ENCODE measurements at places on chromosomes 3 and 15.

GRCh38 chr3:144868506-144868905 lies 896.9 kb downstream of the DIPK2A start:
- DNase-seq = no peak

DNA sequence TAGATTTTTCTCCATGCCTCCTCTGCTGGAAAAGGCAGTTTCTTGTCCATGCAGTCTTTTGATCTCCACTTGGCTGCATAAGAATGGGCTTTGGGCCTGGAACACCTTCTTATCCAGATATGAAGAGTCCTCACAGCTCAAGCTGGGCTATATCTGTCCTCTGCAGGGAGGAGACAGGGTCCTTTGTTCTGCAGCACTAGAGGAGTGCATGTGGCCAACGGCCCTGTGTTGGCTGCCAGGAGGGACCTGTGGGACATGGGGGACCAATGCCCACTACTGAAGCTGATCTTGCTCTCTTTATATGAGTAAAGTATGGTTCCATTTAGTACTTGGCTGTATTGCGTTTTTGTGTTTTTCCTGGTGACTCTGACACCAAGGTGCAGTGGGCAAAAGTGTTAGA lies 157.3 kb upstream of the ABI3BP start:
- no peak for DNase-seq

DNA sequence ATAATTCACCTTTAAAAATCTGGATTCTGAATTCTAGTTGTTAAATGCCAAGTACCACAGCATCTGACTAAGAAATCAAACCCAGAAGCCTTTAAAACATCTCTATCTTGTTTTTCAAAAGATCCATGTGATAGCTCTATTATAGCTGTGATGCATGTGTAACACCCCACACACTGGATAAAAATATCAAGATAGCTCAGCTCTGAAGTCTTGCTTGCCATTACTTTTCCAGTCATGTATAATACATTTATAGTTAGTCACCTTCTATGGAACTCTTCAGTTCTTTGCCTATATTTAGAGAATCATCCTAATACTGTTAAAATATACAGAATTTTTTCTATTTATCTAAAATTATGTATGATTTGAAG lies 11.6 kb downstream of the ARPP19 start:
- DNase-seq = no peak

GRCh38 chr3:27209617-27210264 lies 159.4 kb downstream of the NEK10 start:
- peak; percentile 26 for DNase-seq

DNA sequence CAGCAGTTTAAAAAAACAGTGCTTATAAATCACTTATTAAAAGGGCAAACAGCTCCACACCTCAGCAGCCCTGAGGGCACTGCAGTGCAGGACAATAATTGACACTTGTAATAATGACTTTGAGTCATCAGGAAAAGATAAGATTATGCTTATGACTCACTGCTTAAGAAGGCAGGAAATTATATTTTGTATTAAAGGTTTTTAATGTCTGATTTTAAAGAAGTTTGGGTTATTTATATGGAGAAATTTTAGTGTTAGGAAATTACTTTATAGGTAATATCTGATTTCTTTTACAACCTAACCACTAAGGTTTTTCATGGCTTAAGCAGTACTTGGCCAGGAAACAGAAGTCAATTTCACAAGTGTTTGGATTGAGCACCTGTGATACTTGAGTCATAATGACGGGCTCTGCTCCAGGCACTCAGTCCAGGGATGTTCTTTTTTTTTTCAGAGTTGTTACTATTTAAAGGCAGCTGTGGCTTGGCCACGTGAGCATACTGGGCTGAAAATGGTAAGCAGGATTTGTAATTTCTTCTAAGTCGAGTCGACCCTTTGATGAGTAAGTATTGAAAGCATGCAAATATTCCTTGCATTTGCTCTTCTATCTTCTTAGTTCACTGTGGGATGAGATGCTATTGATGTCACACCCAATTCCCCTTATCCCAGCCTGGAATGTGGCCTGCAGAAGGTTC lies 21.6 kb upstream of the SLC6A20 start:
- DNase-seq = peak; percentile 70

DNA sequence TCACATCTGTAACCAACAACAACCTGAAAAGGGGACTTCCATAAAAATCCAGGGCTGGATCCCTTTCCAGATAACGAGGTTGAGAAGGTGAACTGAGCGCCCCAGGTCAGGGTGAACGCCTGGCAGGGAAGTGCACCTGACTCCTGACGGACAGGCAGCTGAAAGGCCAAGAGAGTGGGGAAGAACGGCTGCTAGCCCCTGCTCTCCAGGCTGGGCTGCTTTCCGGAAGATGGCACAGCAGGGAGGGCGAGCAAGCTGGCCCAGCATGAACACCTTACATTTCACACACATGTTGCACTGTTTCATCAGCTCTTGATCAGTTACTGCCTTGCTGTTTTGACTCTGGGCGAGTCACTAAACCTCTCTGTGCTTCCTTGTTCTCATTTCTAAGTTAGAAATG lies 127.2 kb upstream of the IQSEC1 start:
- DNase-seq = no peak

GRCh38 chr15:73997986-73998385 lies 3.5 kb downstream of the PML start:
- DNase-seq = no peak

GRCh38 chr3:172125963-172126457 lies 86.6 kb downstream of the FNDC3B start:
- no peak for DNase-seq

- no peak for DNase-seq
These were observed 249.4 kb upstream of the RARB start for GRCh38 chr3:25178672-25179071.

DNA sequence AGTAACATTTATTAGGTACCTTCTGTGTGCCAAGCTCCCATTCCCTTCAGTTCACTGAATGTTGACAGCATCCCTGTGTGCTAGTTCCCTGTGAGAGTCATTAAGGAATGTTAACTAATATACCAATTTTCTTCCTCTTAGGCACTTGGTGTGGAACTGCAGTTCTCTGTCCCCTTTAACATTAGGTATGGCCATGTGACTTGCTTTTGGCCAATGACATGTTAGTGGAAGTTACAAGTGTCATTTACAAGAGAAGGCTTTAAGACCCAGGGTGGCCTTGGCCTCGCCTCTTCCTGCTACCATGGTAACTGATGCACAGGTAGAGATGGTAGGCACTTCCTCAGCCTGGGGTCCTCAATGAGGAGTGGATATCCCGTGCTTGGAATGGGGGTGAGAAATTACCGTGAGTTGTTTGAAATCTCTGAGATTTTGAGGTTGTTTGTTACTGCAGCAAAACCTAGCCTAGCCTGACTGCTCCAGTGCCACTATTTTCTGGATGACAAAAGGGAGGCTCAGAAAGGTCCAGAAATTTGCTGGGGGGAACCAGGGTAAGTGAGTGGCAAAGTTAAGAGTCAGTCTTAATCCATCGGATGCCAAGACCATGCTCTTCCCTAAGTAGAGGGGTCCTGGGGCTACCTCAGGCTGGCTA lies 21.2 kb upstream of the LINGO1 start:
- DNase-seq = no peak

DNA sequence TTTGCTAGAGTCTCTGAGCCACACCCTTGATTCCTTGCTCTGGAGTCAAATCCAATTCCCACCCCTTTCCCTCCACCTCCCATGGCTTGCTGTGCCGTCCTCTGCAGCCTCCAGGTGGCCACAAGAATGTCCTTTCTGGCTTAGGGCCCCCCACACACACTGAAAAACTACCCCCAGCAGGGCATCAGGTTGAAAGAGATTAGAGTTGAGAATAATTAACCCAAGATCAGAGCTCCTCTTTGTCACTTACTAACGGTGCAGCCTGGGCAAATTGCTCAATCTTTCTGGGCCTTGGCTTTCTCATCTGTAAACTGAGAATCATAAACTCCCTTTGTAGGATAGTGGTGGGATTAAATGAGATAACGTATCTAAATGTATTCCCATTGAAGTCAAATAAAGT lies 78.5 kb downstream of the MRPL46 start:
- DNase-seq = no peak

DNA sequence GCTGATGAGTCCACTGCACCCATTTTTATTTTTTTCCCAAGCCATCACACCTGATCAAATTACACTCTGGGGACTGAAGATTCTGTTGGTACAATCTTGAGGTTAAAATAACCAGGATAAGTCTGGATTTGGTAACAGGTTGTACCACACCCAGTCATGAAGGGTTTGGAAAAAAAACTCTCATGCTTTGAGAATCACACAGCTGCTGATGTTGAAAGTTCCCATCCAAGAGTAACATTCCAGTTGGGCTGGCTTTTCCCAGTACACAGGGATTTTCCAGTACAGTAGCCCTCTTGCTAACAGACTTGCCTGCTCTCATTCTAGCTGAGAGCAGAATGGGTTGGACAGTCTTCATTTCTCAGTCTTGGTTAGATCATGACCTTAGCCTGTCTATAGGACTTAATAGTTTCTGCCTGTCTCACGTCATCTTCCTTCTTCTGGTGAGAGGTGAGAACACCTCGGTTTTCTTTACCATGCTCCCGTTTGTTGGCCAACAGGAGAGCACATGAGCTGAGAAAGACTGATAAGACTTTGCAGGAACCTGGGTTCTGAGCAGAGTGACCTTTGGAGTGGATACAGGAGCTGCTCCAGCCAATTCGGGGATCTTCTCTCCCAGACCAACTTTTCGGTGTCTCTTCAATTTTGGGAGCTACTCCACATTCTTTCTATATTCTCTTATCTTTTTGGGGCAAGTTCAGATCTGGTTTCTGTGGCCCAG lies 300.1 kb upstream of the LYSMD4 start:
- no peak for DNase-seq

DNA sequence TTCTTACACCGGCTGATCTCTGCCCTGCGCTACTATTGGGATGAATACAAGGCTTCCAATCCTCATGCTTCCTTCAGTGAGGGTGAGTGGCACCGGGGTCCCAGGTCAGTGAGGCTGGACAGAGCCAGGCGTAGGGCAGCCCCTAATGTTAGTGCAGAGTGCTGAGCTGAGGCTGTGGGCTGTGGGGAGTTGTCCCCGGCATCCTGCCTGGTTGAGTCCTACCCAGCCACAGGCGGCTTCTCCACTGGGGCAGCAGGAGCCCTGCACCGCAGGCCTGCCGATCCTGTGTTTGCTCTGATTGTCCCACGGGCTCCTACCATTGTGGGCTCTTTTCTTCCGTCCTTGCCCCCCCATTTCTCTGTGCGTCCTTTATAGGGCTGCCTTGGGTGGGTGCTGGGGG lies 13.3 kb downstream of the RNF123 start:
- DNase-seq = no peak

GRCh38 chr3:22836131-22836530 lies 367.0 kb upstream of the UBE2E2 start:
- DNase-seq = no peak

GRCh38 chr3:179603321-179603720 lies 1.1 kb downstream of the MRPL47 start:
- DNase-seq = no peak

- DNase-seq = peak; percentile 9
These were observed 501.3 kb downstream of the NTRK3 start for GRCh38 chr15:87755226-87755625.

GRCh38 chr3:10352146-10352911 lies 31.4 kb upstream of the SEC13 start:
- no peak for DNase-seq
